SHP77 (cell line): ENCODE measurements at places on chromosomes 1 and 21.

- no peak for DNase-seq
Observed at GRCh38 chr1:246878551-246878950, 53.2 kb downstream of the AHCTF1 start.

DNA sequence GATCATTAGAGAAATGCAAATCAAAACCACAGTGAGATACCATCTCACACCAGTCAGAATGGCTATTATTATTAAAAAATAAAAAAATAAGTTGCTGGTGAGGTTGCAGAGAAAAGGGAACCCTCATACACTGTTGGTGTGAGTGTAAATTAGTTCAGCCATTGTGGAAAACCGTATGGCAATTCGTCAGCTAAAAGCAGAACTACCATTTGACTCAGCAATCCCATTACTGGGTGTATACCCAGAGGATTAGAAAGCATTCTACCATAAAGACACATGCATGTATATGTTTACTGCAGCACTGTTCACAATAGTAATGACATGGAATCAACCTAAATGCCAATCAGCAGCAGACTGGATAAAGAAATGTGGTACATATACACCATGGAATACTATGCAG, 42.2 kb downstream of the GIPC2 start:
- DNase-seq, result no peak

DNA sequence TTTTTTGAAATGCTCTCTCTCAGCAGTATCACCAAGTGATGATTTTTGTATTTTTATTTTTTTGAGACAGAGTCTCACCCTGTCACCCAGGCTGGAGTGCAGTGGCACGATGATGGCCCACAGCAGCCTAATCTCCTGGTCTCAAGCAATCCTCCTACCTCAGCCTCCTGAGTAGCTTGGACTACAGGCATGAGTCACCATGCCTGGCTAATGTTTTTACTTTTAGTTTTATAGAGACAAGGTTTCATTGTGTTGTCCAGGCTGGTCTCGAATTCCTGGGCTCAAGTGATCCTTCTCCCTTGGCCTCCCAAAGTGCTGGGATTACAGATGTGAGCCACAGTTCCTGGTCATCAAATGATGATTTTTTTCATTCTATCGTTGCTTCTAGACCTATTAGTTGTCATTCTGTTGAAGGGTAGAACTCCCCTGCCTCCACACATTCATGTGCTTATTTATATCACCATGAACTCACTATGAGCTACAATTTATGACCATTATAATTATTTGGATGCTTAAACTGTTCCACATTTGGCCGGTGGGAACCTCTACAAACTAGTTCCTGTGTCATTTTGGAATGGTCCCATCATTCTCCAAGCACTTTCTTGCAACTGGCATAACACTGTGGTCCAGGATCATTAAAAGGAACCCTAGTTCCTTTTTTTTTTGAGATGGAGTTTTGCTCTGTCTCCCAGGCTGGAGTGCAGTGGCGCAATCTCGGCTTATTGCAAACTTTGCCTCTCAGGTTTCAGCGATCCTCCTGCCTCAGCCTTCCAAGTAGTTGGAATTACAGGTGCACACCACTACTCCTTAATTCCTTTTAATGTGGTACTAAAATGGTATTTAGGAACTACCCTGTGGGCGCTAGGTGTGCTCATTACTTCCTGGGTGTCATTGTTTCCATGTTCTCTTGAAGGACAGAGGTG, 20.2 kb upstream of the TOR3A start:
- no peak for DNase-seq

- DNase-seq, result no peak
Observed at GRCh38 chr1:2953688-2954285, 67.5 kb upstream of the ACTRT2 start.

DNA sequence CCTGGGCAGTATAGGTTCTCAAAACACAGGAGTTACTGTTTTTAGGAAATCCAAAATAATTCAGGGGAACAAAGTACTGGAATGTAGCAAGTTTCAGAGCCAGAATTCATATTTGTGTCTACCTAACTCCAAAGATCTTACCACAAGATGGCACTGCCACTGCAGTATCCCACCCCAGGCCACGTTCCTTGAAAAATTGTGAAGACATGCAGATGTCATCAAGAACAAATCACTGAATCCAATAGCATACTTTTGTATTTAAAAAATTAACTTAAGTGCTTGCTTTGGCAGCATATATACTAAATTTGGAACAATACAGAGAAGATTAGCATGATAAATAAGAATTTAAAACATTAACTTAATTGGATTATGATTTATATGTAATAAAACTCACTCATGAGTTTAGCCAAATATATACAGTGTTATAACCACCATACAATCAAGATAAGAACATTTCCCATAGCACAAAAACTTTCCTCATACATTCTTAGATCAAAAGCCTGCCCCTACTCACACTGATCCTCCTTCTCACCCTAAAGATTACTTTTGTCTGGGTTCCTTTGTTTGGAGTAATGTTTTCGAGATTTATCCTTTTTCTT, 209.9 kb downstream of the FAF1 start:
- no peak for DNase-seq

DNA sequence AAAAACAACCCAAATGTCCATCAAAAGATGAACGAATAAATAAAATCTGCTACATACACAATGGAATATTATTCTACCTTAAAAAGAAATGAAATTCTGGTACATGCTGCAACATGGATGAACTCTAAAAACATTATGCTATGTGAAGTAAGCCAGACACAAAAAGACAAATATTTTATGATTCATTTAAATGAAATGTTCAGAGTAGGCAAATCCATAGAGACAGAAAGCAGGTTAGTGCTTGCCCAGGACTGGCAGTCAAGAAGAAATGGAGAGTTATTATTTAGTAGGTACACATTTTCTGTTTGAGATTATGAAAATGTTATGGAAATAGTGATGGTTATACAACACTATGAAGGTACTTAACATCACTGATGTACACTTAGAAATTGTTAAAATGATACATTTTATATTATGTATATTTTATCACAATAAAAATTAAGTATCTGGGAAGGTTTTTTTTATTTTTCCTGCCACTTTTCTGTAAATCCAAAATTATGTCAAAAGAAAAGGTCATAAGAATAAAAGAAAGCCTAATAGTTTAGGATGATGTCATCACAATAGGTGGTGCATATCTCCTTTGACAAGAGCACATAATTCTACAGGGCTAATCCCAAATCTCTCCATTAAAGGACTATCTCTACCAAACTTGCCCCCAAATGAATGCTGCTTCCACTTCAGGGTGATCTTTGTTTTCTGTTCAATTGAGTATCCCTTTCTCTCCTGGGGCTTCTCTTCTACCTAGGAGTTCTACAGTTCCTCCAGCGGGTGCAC, 40.2 kb upstream of the FCER1A start:
- no peak for DNase-seq

DNA sequence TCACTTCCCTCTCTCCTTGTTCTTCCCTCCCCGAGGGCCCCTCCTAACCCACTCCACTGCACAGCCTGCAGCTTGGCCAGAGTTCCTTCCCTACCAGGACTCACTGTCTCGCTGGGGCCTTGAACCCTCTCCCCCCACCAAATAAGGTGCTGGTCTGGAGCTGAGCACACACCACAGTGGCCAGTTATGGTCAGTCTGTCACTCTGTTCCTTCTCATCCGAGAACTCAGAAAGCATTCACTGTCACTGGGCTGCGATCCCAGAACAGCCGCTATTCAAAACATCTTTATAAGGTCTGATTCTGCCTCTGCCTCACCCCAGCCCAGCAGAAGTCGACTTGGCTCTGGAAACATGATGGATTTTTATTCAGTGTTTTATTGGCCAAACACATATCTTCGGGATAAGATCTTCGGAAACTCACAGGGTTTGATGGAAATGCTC, 19.8 kb upstream of the LBR start:
- no peak for DNase-seq

DNA sequence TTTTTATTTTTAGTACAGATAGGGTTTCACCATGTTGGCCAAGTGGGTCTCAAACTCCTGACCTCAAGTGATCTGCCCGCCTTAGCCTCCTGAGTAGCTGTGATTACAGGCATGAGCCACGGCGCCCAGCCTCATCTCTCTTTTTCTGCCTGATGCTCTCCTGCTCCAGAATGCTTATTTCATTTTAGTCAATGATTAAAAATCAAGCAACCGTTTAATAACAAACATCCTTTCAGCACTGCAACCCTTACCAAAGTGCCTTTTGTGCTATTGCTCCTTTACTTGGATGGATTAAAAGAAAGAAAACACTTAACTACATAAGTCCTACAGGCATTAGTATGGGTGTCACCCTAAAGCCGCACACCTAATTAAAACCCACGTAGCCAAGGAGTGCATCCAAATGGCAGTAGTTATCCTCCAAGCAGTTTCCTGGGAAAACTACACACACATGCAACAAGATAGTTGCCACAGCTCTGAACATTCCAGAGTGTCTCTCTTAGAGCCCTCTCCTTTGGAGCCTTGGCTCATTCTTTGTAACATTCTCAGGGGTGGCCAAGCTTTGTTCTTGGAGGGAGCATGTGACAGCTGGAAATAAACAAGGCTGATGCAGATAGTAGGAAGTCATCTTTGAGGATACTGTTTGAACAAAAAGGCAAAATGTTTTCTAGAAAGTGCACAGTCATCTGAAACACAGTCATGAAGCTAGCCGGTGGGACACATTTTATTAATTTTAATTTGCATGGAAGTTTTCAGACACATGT, 51.2 kb downstream of the KCNJ15 start:
- no peak for DNase-seq

DNA sequence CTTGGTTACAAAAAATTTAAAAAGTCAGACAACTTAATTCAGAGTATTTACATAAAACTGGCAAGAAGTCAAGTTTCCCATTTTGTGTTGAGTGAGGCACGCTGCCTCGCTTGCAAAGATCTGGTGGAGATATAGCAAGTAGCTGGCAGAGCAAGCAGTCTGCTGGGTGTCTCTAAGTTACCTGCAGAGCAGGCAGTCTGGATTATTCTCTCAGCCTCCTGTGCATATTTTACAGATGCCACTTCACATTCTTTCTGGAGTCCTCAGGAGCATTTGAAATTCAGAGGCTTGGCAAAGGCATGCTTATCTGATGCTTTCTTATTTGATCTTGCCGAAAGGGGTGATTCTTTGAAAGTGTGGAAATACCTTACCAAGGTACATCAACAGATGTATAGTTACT, 640.4 kb upstream of the ADGRL4 start:
- no peak for DNase-seq

- no peak for DNase-seq
Observed at GRCh38 chr1:215682232-215682631, 115.1 kb downstream of the KCTD3 start.

DNA sequence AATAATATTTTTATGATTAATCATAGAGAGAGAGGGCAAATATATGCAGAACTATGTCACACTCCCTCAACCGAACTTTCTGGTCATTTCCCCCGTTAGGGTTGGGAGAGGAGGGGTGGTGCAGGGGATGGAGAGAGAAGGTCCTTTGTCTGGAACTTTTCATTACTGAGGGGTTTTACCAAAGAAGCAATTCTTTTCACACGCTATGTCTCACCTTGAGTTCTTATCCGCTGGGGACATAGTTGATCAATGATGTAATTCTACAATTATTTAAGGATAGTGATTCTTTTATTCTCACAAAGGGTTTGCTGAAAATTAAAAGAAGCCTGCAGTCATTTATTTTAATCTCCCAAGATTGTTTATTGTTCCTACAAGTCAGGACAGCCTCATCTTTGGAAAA, 98.3 kb upstream of the RUNX1 start:
- no peak for DNase-seq

DNA sequence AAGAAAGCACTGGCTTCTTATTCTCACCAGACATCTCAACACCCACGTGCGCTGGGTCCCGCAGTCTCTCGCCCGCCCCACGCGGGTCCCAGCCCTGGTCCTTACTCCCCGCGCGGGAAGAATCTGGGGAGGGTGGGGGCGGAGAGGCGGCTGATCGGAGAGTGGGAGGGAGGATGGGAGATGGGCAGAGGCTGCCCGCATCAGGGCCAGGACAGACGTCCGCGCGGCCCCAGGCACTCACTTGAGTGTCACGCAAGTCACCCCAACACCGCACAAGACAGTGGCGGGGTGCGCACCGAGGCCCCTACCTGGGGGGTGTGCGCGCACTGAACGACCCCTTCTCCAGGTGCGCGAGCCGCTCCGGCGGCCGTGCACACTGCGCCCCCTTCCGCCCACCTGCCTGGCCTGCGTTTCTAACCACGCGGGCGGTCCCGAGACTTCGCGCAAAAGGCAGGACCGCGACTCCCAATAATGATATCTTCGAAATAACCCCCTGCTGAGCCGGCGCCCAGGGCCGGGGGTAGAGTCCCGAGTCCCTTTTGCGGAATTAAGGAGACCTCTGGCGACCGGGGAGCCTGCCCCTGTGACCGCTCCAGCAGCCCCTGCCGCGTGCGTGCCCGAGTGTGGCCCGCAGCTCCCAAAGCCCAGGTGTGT, 6.0 kb upstream of the SIM2 start:
- DNase-seq, result no peak

DNA sequence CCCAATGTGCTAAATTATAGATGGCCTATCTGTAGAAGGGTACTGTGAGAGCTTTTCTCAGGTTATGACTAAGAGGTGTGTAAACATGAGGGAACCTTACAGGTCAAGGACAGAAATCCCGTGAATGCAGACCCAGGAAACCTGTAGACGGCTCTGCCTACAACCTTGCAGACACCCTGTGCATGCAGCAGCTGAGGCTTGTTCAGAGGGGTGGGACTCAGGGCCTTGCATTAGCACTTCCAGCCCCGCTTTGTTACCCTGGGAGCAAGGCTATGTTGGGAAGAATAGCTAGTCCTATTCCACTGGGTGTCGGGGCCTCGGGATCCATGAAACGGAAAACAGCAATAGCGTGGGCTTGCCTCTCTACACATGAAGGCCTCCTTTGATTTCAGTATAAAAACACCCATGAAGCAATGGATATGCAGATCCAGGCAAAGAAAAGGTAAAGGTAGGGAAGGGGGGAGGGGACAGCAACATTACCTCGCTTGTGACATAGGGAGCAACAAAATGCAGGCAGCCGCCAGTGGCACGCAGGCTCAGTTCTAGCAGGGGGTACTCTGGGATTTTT, 9.5 kb upstream of the NDUFS5 start:
- no peak for DNase-seq

GRCh38 chr1:8352471-8352845, 34.5 kb downstream of the SLC45A1 start:
- no peak for DNase-seq

- DNase-seq, result no peak
Observed at GRCh38 chr21:44927587-44928461, 7.1 kb upstream of the ITGB2 start.

GRCh38 chr21:43811262-43812105, 22.1 kb downstream of the RRP1 start:
- DNase-seq, result no peak

- DNase-seq, result no peak
Observed at GRCh38 chr1:58434607-58435006, 111.9 kb downstream of the OMA1 start.

GRCh38 chr1:68173936-68174737, 58.2 kb downstream of the WLS start:
- peak; percentile 56 for DNase-seq

DNA sequence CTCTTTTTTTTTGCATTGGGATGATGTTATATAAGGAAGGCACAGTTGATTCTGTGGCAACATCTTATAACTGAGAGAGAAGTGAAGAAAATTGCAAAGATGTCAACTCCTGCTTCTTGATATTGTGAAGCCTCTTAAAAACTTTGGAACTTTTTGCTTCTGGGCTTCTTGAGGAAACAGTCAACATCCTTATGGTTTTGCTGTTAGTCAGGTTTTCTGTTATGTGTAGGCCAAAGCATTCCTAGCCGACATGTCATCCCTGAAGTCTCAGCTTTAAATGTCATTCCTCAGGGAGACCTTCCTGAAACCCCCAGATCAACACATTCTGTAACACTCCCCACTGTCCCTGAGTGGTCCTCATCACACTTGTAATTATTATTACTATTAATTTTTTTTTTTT, 12.6 kb downstream of the FALEC start:
- no peak for DNase-seq
